ENCODE measurements at places on chromosomes 2 and 18.

GRCh38 chr2:201220102-201220570, 37.2 kb downstream of the CASP10 start:
- no peak for DNase-seq

DNA sequence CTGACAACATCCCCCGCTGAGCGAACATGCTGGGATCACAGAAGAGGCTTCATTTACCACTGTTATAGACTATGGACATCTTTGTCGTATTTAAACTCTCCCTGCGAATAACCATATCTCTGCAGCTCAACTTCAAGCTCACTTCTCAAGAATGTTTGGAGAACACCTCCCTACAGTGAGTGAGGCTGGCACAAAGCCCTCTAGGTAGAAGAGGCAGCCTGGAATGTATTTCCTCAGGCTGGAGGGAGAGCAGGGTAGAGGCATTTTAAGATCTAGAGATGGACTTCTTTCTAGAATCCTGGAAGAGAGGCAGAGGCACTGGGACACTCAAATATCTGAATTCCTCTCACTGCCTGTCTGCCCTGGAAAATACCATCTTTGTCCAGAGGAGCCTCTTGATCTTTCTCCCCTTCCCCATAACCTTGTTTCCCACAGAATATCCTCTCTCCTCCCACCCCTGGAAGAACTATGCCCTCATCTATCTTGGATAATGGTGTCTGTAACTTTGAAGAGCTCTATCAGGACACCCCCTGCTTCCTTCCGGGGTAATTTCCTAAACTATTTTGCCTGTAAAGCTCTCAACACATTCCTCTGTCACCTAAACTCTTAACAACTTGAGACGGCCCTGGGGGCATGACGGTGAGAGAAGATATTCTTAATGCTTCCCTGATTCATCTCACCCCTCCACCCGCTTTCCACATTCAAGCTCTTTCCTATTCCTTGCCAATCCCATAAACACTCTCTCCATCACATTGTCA, 2.4 kb upstream of the ANTXR1 start:
- DNase-seq = no peak

GRCh38 chr2:113203217-113203530, 29.4 kb downstream of the PSD4 start:
- no peak for DNase-seq

DNA sequence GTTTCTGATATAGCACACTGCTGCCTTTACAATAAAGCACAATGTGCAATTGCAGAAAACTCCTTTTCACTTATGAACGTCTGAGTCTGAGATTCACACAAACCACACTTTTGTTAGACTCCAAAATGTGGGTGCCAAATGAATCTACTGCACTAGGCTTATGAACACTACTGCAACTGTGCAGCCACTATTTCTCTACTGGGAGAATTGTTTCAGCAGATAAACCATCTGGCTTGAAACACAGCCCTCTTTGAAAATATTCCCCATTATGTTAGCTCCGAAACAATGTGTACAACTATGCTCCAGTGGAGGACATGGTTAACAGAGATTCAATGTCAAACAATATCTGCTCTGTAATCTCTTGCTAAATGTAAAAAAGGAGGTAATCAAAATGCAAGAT, 188.7 kb upstream of the ZEB2 start:
- DNase-seq = no peak

GRCh38 chr2:19272039-19272438, 86.4 kb downstream of the OSR1 start:
- DNase-seq = no peak

GRCh38 chr2:222025881-222026271, 272.9 kb downstream of the PAX3 start:
- no peak for DNase-seq

GRCh38 chr2:61416871-61417645, 53.8 kb downstream of the USP34 start:
- no peak for DNase-seq

- DNase-seq = no peak
Measured at GRCh38 chr2:30110773-30111172, 36.0 kb upstream of the YPEL5 start.

DNA sequence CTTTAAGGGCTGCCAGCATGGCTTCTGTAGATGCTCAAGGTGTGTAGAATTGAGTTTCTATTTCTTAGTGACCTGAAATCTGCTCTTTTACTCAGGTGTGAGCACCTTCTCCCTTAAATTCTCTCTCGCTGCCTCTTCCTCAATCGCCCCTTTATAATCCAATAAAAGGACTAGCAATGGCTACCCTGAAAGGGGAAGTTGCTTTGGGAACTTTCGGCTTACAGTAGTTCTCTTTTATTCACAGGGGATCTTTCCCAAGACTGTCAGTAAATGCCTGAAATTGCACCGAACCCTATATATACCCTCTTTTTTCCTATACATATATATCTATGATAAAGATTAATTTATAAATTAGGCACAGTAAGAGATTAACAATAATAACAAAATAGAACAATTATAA, 121.8 kb downstream of the ACTR3 start:
- DNase-seq = no peak

GRCh38 chr2:109153005-109153784, 24.2 kb downstream of the SH3RF3 start:
- DNase-seq = no peak

- DNase-seq = no peak
Measured at GRCh38 chr2:141782574-141782973, 348.2 kb downstream of the LRP1B start.

- DNase-seq = no peak
Measured at GRCh38 chr18:78406743-78407465, 572.7 kb upstream of the SALL3 start.
